H4 (cell line): ENCODE measurements at places on chromosomes 12 and 14.
A peak's percentile ranks its signal among the peaks of the same experiment; 100 is the strongest.

- no peak for DNase-seq
Observed at GRCh38 chr12:12095021-12095420, 24.3 kb downstream of the BCL2L14 start.

DNA sequence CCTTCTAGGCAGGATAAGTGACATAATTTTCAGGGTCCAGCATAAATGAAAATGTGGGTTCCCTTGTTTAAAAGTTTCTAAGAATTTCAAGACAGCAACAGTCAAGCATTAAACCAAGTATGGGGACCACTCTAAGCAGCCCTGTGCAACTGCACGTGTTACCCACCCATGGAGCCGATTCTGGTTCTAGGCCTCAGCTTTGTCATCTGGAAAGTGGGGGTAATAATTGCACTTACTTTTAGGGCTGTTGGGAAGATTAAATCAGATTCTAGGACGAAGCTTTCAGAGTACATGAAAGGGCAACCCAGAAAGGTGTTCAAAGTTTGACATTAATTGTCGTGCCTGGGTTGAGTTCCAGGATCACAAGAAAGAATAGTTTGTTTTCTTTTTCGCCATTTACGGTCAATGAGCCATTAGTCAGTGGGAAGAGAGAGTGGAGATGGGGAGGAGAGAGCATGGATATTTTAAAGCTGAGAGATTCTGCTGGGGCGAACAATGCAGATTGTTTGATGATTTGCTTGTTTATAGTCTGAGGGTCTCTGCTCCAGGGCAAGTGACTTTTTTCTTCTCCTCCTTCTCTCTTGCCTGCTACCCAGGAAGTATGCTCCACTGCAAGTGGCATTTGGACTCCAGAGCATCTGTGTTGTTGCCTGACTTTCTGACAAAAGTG, 10.7 kb upstream of the PPFIBP1 start:
- no peak for DNase-seq

DNA sequence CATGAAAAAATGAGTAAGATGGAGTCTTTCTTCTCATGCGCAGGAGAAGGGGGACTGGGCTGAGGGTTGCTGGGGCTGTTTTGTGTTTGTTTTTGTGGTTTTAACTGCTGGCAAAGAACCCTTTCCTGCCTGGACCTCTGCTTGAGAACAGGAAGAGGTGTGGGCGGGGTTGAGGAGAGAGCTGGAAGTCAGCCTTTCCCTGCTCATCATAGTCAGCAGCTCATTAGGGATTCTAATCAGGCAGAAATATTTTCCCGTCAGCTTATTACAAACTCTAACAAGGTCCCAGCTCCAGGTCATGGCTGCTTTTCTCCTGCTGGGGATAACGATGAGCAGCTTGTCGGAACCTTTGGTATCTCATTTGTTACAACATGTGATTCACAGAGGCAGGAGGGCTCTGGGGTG, 185.0 kb upstream of the NRXN3 start:
- DNase-seq, result peak; percentile 69

DNA sequence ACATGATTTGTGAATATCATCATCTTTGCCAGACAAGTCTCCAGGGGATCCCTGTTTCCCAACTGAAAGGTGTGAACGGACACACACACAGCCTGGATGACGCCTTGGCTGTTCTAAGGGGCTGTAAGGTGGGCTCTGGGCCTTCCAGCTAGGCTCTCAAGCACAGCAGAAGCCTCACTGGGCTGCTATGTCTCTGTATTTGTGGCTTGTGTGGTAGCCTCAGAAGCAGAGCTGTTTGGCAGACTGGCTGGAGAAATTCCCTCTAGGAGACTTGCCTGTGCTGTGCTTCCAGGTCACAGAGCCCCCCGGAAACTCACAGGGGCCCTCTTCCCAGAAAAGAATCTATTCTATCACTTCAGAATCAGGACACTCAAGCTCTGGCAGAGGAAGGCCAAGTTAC, 21.4 kb downstream of the OTUB2 start:
- DNase-seq, result no peak

GRCh38 chr12:26255893-26256645, 60.7 kb downstream of the SSPN start:
- no peak for DNase-seq

DNA sequence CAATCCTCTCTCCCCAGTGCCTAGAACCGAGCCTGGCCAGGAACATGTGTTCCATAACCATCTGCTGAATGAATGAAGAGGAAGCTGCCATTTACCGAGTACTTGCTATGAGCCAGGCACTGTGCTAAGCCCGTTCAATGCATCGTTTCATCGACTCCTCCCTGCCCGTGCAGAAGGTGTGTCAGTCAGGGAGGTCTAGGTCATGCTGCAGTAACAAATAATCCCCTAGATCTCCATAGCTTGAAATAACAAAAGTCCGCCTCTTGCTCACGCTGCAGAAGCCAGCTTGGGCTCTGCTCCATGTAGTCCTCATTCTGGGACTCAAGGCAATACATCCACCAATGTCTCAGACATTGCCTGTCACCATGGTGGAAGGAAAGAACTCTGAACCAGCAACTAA, 101.3 kb downstream of the SCARB1 start:
- DNase-seq, result no peak

DNA sequence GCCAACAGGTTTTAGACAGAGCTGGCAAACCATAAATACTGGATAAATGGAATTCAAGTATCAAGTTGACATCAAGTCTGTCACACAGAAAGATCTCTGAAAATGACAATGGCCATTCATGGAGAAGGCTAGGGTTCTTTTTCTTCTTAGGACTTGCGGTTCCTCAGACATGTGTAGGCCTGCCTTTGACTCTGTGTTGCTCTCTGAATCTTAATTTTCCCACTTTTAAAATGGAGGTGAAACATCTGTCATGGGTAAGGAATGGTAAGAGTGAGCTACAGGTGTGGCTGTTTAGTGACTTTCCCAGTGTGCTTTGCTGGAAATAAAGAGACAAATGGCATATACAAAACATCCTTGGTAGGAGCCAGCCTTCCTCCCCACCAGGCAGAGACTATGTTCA, 79.2 kb downstream of the PTCSC3 start:
- DNase-seq, result no peak

- no peak for DNase-seq
Observed at GRCh38 chr12:19646599-19646998, 207.3 kb downstream of the AEBP2 start.

GRCh38 chr12:66119870-66120241, 10.7 kb downstream of the LLPH start:
- no peak for DNase-seq

- DNase-seq, result peak; percentile 94
Observed at GRCh38 chr12:12704593-12705230, 8.7 kb upstream of the GPR19 start.

DNA sequence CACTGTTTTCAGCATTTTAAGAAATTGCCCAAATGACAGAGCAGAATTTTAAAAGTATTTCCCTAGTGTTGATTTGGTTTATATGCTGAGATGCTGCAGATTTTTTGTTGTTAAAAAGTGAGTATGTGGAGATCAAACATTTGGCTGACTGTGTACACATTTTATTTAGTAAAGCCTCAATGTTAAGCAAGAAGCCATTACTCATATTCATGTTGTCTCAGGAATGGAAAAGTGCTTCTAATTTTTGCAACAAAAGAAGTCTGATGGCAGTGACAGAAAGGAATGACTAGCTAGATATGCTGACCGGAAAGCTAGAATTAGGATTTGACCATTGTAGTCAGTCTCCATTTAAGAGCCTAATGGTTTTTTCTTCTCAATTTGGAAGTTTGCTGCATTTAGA, 22.5 kb downstream of the SLC38A6 start:
- DNase-seq, result no peak
